Cerebellum (tissue), 4 donors: ENCODE measurements at places on chromosomes 5 and 9. TPM values are rescaled to one million over a fixed set of nuclear protein-coding genes. Genes with fewer than 3 reads are reported as not detected.

DNA sequence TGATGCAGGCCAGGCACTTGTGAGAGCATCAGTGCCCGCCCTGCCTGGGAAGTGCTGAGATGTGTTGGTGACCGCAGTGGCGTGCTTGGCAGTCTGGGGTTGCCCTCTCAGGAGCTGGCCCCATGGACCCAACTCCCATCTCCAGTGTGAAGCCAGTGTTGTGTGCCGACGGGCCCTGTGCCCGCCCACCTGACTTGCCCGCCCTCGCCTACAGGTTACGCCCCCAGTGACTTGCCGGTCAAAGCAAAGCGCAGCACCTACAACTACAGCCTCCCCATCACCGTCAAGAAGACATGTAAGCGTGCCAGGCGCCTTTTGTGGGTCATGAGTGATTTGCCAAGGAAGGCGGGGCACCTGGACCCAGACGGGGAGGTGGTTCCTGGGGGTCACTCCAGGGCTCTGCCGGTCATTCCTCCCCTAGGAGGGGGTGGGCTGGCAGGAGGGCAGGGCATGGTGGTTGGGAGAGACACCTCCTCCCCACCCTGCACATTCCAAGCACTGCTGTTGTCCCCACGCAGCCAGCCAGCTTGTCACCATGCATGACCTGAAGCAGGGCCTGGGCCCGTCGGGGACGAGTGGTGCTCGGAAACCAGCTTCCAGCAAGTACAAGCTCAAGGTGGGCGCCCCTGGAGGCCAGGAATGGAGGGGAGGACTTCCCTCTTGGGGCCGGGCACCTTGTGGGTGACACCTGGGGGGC is 7.4 kb upstream of the CEL start:
- no peak for DNase-seq

DNA sequence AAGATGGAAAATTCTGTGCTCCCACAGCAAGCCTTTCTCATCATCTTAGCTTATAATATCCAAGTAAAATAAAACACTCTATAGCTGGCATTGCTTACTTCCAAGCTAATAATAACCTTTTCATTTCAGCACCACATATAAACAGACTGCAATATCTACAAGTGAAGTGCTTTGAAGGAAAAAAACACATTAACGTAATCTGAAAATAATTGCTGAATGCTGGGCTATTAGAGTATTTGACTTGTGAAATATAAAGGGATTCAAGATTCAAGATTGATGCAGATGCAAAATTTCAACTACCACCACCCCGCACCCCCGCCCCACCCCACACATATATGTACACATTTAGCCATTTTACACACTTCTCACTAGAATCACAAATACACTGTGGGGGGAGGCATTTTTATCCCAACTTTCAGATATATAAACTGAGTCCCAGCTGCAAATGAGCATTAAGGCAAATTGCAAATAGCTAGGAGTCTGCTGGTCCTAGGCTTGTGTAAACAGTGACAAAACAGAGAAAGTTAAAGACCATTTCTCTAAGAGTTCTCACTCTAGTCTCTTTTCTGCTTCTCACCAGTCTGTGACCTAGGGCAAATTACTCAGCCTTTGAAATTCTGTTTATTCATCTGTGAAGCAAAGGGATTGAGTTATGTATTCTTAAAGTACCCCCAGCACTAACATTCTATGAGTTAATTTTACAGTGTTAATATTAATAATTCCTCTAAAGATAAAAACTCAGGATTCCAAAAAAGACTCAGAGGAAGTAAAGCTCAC is 489.4 kb downstream of the PRELID2 start:
- DNase-seq, result no peak

GRCh38 chr5:137935694-137936093 is 46.4 kb downstream of the PKD2L2 start:
- DNase-seq, result no peak

GRCh38 chr5:154834053-154834452 is 16.4 kb downstream of the FAXDC2 start:
- no peak for DNase-seq

DNA sequence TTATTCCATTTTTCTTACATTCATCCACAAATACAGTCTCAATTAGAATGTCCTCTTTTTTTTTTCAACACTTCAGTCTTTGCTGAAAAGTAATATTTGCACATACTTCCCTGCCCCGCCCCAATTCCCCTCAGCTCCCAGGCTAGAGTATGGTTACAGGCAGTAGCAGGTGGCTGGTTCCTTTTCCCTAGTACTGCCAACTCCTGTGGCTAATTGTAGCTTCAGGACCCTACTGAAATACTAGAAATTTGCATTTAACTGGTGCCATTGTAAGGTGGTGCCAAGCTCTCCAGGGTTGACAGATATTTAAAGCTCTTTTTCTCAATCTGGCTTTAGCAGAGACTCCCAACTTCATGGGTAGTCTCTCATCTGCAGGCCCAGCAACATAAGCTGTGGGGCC is 80.3 kb downstream of the FAM81B start:
- DNase-seq, result no peak

DNA sequence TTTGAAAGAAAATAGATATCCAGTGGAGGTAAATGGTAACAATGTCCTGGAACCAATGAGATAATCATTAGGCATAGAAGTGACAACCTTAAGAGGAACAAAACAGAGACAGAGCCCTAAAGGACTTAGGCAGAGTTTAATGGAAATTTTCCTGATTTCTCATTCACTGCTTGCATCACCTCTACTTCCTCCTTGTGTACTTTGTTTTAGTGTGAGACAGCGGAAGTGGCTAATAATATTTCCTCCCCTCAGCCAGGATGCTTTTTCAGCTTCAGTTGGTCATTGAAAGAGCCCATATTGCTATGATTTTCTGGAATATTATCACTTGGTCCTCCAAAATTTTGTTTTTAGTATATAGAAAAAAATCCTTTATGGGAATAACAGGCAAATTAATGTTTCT is 153.4 kb upstream of the MPDZ start:
- no peak for DNase-seq

DNA sequence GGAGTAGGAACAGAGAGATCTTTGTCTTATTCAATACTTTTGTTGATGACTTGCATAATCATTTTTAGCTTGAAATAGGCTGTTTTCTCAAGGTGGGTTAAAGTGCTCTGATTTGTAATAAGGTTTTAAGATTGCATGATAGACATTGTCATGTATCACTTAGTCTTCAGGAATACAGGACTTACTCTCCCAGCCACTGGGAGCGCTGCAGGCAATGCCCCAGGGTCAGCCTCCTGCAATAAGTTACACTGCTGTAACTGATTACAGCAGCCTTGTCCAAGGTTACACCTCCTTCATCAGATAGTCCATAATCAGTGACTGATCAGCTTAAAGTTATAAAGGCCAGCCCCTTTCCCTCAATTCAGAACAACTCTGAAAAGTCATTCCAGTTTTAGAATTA is 218.6 kb downstream of the ESM1 start:
- DNase-seq, result no peak

GRCh38 chr5:141877356-141878185 is 639 bp downstream of the PCDH1 start:
- DNase-seq, result peak; percentile 19

- no peak for DNase-seq
Observed at GRCh38 chr5:21831145-21831787, 1021.9 kb downstream of the CDH12 start.

DNA sequence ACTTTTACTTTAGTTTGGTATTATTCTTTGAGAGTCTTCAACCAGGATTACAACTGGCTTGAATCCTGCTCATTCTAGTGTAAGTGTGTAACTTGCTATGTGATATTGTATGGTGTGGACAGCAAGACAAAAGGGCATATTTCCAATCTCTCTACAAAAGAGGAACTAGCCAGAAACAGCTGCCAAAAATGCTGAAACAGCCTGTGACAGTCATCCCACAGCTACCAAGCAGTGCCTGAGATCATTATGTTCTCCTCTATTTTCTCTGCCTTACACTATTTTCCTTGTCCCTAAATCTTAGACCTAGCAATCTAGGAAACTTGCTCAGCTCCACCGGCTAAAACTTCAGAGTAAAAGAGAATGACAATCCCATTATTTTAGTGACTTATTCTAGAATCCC is 42.8 kb downstream of the WDR41 start:
- DNase-seq, result no peak

DNA sequence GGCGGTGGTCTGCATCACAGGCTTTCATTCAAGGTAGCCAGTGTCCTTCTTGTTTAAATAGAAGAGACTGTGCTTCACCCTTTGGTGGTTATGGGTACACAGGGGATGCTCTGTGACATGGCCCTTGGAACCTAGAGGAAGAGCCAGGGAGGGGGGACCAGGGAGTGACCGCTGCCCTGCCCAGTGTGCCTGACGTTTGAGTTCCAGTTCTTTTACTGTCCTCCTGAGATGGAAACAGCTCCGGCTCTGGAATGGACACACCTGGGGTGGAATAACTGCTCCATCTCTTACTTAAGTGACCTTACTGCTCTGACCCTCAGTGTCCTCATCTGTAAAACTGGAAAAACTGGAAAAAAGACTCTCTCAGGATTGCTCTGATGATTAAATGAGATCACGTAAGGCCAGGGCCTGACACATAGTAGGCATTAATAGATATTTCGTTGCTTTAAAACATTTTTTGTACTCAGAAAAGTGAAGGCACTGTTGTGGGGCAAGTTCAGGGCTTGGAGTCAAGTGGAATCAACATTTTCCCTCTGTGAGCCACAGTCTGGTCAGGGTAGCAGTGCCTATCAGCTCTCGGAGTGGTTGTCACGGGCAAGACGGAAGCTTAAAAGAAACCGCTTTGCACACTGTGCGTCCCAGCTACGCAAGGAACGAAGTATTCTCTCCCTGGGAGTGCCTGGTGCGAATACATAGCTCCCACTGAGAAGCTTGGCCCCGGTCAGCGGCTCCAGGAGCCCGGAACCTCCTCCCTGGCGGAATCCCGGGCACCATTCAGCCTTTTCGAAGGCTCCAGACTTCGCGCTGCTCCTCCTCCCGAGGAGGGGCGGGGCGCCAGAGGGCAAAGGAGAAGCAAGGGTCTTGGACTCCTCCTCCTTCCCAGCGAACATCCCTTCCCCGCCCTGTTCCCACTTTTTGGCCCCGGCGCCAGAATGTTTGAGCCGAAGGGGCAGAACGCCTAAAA is 5.8 kb downstream of the POU4F3 start:
- no peak for DNase-seq

- peak; percentile 53 for DNase-seq
Observed at GRCh38 chr5:169223595-169223953, 77.4 kb downstream of the SLIT3 start.

GRCh38 chr5:1420211-1421195 is 24.7 kb downstream of the SLC6A3 start:
- peak; percentile 73 for DNase-seq

DNA sequence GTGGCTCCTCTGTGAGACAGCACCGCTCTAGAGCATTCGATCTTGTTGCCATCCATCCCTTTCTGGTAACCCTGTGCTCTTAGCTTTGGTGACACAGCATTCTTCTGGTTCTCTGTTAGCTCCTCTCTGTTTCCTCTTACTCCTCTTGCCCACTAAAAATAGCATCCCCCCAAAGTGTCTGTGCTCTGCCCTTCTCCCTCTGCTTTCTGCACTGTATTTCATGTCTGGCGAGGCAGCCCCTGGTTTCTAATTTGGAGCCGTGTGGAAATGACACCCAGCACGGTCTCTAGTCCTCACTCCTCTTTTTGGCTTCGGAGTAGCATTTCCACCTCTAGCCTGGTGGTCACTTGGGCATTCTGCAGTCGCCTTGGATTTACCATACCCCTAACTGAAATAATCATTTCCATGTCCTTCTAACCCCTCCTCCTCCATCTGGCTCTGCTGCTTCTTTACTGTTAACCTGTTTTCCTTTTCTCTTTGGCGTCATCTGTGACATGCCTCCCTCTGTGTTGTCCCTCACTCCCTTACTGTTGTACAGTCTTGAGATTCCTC is 23.8 kb downstream of the NPR3 start:
- no peak for DNase-seq

GRCh38 chr9:100105861-100106260 is 6.8 kb downstream of the INVS start:
- no peak for DNase-seq

DNA sequence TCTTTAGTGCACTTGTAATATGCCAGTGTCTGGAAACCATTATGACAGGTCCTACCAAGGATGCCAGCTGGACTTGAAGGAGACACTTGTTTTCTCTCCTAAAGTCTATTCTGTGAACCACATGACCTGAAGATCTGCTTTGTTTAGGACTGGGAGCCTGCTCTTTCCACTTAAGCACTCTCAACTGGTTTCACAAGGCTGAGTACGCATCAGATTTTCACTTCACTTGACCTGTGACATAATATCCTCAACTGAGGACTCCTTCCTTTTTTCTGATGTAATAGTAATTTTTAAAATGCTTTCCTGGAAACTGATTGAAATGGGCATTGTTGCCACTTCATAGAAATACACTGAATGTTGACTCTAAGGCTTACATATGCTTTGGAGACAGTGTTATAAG is 52.2 kb downstream of the PDE8B start:
- DNase-seq, result no peak

GRCh38 chr5:72523960-72524582 is 16.9 kb upstream of the ZNF366 start:
- no peak for DNase-seq

DNA sequence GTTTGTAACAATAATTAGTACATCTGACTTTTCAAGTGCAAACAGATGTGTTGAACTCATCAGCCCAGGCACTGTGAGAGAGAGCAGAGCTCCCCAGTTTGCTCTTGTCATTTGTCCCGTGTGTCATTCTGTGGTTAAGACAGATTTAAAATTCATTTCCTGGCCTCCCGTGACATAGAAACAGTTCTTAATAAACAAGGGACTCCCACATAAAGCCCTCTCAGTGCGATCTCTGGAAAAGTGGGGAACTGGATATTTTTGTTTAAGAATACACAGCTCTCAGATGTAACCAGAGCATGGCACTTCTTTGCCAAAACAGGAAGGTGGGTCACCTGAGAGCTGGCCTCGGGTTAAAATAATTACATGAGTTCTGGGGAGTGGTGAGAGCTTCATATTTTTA is 58.6 kb downstream of the PRKACG start:
- DNase-seq, result no peak

- no peak for DNase-seq
Observed at GRCh38 chr5:164007064-164007463, 501.6 kb downstream of the MAT2B start.

DNA sequence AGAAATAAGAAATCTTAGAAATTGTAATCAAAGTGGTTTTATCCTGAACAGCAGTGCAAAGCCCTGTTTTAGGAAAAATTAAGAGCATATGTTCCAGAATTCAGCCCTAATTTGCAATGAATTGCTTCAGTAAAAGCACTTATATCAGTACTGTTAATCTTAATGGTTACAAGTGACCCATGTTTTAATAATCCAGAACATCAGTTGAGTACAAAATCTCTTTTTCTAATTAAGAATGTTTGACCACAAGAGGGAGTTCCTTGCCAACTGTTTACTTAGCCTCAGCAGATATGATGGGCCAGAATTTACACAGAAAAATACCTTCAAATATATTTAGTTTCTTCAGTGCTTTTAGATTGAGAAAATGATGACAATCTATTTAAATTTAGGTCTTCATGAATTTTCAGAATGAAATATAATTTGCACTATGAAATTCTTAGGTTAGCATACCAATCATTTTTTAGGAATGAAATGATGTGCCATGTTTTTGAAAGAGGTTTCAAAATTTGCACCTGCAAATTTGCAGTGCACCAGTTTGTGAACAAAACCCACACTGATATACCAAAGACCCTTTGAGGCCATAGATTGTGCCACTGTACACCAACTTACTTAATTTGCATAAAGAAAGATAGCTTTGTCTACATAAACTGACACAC is 926.3 kb upstream of the ARRDC3 start:
- DNase-seq, result peak; percentile 7

- no peak for DNase-seq
Observed at GRCh38 chr9:3398232-3398648, 127.6 kb downstream of the RFX3 start.

CDC20B gene
- 0.18 TPM for total RNA-seq

GDA gene
- total RNA-seq, result 0.91 TPM

ANKRD18A gene
- total RNA-seq, result 7.3 TPM

PCDH12 gene
- total RNA-seq, result 4.2 TPM

LMX1B gene
- 0.64 TPM for total RNA-seq

SPATA31C1 gene
- not detected for total RNA-seq

SH3TC2 gene
- total RNA-seq, result 2.6 TPM
